RWPE1 (cell line): ENCODE measurements at places on chromosomes 3 and 15.

GRCh38 chr15:59298225-59298853 is 74.3 kb downstream of the MYO1E start:
- DNase-seq: peak; percentile 74

DNA sequence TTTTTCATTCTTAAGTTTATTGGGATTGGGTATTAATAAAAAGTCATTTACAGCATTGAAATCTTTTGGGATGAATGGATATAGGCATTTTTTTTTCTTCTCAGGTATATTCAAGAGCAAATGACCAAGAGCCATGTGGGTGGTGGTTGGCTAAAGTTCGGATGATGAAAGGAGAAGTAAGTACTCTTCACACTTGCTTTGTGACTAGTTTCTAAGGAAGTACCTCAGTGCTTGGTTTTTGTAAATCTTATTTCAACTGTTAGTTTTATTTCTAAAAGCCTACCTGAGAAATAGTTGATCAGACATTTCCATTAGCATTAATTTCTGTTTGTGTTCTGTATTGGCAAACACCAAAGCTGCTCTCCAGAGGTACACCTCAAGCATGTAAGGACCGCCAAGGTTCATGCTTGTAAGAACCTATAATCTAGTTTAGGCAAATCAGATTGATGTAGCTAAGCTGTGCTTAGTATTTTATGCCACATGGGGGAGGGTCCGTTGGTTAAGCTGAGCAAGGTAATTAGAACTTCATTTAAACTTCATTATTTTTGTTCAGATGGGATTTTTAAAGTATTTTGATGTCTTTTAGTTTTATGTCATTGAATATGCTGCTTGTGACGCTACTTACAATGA is 35.4 kb downstream of the FXR1 start:
- DNase-seq: no peak

DNA sequence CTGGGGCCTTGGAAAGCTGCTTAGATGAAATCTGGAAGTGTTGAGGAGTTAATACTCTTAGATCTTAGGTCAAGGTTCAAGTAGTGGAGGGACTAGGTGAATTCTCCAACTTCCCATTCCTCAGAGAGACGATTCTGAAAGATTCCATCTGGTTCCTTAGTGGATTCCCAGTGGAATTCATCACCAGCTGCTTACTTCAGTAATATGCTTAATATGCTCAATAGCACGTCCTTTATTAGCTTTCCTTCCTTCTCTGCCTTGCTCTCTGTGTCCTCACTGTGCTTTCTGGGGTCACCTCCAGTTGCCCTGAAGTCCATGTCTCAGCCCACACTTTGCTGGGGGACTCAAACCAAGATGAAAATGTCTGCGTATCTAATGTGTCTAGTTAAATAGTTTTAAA is 31.0 kb downstream of the CEP63 start:
- no peak for DNase-seq

DNA sequence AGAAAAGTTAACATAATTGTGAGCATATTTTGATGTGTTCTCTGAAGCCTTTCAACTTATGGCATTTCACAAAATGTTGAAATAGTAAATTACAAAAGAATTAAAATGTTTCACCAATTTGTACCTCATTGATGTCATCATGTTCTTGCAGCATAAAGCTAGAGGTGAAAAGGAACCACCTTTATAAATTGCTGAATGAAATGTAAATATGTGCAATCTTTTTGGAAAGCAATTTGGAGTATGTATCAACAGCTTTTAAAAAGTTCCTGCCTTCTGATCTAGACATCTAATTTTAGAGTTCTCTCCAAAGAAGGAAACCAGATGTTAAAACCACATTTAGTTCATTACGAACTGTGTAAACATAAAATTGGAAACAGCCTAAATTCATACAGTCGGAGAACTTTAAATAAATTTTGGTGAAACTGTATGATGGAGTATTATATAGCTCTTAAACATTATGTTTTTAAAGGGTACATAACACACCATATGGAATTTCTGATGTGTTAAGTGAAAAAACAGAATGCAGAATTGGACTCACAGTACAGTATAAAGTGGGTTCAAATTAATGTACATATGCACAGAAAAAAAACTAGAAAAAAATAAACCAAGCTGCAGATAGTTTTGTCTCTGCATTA is 311.2 kb upstream of the NAALADL2 start:
- DNase-seq: no peak

DNA sequence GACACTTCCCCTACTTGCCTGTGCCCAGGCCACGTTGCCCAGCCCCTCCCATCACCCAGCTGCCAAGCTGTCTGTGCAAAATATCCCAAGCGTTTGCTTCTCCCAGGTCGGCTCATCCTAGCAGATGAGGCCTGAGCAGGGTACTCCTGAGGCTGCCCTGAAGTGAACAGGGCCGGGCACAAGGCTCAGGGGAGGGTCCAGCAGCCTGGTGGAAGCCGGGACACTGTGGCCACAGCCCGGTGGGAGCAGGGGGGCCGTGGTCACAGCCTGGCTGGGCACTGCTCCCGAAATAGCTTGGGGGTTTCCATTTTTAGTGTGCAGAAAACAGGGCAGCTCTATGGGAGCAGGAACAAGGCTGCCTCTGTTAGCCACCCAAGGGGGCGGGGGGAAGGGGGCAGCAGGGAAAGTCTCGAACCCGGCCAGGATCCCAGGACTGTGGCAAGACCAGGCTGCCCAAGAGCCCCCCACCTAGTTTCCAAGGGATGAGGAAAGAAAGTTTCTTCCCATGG is 3.4 kb downstream of the PLXNB1 start:
- DNase-seq: no peak

GRCh38 chr3:69142090-69142489 is 19.7 kb upstream of the LMOD3 start:
- DNase-seq: no peak

DNA sequence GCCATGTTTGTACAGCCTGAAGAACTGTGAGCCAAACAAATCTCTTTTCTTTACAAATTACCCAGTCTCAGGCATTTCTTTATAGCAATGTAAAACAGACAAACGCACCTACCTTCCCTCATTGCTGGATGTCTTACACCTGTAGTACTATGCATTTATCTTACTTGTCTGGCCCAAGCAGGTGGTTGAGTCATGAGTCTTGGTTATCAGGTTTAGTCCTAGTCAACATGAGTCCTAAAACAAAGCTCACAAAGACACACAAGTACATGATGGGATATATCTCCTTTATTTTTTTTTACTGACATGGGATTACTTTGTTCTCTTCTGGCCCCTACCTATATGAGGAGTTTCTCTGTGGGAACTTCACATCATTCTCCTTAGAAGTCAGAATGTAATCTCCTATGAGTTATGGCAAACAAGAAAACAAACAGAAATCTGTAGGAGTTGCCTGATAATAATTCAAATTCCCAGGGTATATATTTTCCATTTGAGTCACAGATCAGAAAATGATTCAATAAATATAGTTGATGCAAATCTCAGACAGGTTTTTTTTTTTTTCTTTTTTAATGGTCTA is 33.6 kb upstream of the PLSCR2 start:
- DNase-seq: no peak

GRCh38 chr3:65004306-65004705 is 316.5 kb upstream of the ADAMTS9 start:
- DNase-seq: no peak

DNA sequence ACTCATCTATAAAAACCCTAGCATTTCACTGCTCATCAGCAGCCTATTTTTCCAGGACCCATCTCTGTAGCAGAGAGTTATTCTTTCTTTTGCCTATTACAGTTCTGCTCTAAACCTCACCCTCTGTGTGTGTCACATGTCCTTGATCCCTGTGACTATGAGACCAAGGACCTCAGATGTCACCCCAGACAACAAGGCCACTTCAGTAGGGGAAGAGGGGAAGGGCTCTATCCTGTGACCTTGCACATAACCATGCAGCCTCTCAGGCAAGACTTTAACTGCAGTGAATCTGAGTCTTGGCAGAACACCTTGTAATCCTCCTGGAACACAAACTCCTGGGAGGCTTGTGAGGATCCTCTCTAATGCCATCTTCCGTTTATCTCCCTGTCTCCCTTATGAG is 4.4 kb upstream of the ZNF589 start:
- no peak for DNase-seq

DNA sequence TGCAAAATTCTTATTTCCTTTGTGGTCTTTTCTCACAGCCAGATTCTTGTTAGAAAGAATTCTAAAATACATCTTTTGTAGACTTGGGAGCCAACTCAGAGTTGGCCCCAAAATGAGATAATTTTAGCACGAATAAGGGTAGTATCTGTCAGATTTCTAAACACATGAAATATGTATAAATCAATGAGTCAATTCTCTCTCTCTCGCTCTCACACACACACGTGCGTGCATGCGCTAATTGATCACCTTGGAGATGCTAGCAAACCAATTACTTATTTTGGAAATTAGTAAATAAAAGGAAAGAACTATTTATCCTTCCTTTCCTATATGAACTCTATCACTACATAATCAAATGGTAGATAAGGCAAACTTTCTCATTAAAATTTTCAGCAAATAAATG is 32.9 kb upstream of the PIK3R4 start:
- DNase-seq: no peak

DNA sequence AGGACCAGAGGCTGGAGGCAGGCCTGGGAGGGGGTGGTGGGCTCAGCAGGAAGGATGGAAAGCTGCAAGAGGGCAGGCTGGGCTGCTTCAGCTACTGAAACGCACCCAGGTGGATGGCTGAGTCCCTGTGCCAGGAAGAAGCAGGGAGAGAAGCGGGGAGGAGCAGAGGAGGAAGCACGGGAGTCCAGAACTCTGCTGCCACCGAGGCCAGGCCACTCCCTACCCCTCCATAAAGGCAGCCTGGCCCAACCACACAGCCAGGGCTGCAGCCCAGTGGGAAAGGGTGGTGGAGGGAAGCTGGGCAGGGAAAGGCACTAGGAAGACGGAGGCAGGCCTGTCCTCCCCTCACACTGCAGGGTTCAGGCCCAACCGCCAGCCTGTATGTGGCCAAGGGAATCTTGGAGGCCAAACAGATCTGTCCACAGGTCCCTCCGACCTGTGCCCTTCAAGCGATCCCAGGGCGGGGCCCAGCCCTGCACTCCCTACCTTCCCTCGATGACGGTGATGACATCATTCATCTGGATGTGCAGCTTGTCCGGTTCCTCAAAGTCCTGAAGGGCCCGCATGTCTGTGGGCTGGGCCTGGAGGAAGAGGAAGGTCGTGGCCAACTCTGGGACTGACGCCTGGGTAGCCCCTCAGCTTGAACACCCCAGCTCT is 30.5 kb downstream of the TNK2 start:
- DNase-seq: no peak

DNA sequence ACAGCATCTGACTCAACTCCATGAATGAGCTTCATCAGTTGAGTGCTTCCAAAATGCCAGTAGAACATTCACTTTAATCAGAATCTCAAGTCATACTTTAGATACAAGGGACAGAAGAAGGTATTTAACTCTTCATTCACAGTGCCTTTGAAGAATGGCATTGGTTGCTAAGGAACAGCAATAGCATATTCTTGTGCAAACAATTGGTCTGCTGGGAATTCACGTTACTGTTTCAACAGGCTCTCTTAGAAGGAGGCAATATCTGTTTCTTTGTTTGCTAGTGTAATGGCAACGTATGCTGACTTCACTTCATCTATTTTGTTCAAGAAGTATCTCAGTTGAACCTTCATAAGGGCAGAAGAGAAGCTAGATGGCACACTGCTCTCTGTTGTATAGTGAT is 113.9 kb downstream of the TMEM108 start:
- DNase-seq: no peak

- no peak for DNase-seq
Measured at GRCh38 chr15:65816441-65816840, 24.3 kb upstream of the DENND4A start.

DNA sequence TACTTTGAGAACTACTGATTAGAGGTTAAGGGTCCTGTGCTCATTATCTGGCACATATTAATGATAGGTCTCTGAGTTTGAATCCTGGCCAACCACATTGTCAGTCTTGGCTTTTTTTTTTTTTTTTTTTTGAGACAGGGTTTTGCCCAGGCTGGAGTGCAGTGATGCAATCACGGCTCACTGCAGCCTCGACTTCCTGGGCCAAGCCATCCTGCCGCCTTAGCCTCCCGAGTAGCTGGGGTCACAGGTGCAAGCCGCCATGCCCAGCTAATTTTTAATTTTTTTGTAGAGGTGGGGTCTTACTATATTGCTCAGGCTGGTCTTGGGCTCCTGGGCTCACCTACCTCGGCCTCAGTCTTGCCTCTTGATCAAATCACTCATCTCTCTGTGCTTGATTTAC is 547 bp upstream of the PCCB start:
- DNase-seq: no peak

DNA sequence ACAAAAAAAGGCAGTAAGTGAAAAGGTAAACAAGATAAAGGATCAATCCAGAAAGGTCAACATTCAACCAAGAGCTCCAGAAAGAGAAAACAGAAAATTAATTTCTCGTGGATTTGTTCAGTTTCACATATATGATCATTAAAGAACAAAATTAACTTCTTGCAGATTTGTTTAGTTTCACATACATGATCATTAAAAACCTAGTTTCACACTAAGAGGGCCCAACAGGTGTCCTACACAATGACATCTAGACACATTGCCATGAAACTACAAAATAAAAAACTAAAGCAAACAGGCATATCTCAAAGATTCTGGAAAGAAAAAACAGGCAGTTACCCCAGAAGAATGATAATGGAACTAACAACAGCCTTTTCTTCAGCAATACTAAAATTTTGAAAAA is 22.1 kb downstream of the PHC3 start:
- no peak for DNase-seq

DNA sequence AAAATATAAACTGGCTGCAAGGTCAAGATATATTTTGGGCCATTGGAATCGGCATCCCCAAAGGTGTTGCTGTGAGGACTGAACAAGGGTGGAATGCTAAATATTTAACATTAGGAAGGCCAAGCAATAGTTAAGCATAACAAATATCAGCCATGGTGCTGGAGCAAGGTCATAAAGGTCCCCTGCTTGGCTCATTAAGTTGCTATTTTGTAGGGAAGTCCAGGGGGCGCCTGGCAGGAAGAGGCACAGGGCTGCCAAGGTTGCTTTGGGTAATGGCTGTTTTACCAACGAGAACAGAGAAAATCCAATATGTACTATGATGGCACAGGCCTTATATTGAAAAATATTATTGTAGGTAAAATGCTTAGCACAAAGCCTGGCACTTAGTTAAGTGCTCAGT is 62.2 kb downstream of the SLC15A2 start:
- DNase-seq: no peak

- no peak for DNase-seq
Measured at GRCh38 chr15:74621546-74621920, 5.9 kb downstream of the CLK3 start.

- no peak for DNase-seq
Measured at GRCh38 chr15:67179411-67179995, 75.0 kb downstream of the AAGAB start.

DNA sequence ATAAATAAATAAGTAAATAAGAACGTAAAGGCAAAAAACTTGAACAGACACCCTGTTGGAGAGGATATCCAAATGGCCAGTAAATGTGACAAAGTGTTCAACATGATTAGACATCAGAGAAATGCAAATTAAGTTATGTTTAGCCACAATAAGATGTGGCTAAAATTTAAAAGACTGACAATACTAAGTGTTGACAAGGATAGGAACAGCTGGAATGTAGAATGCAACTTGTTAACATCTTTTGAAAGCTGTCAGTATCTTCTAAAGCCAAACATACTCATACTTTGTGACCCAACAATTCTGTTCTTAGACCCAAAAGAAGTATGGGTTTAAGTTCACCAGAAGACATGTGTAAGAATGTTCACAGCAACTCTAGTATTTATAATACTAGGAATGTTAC is 197.1 kb downstream of the ITPR1 start:
- no peak for DNase-seq

- DNase-seq: no peak
Measured at GRCh38 chr15:98113327-98113726, 152.8 kb downstream of the ARRDC4 start.

GRCh38 chr3:82137861-82138260 is 376.4 kb upstream of the GBE1 start:
- no peak for DNase-seq
